Amniotic epithelial cell (primary cell): ENCODE measurements at places on chromosomes 5 and 9.

- DNase-seq: no peak
Measured at GRCh38 chr5:35417040-35417439, 186.8 kb upstream of the PRLR start.

DNA sequence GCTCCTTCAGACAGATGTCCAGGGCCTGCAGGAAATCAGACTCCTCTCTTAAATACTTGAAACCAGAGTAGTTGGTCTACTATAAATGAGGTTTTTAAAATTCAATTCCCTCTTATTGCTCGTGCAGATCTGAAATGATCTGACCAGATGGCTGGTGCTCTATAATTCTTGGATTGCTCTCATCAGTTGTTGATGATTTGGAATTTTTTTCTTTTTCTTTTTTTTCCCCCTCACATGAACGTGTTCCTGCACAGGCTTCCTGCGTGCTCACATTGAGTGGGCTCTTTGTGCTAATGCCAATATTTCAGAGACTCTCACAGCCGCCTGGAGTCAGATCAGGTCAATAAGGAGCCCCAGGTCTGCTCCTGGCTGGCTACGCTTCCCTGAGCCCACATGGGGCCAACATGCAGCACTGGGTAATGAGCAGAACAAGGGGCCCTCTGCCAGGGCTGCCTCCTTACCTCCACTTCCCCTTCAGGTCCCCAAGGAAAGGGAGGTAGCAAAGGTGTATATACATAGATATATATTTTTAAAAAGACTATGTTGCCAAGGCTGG lies 82.0 kb downstream of the SIL1 start:
- DNase-seq: no peak

GRCh38 chr5:143156572-143156971 lies 246.9 kb downstream of the NR3C1 start:
- no peak for DNase-seq

GRCh38 chr5:73256862-73257261 lies 83.9 kb downstream of the TMEM174 start:
- DNase-seq: no peak

DNA sequence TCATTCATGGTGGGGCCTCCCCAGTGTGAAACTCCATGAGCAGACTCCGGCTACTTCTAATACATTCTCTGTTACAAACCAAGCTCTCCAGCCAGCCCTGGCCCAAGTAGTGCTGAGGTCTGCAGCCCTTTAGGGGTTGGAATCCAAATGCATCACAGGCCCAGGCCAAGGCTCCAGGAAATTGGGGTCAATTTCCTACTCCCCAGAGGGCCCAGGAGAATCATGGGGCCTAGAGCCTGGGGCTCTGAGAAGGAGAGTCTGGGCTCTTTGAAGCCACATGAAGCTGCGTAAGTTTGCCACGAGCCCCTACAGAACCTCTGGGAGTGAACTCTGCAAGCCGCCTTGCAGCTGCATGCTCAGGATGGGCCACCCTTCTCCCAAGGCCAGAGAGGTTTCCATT lies 206.4 kb downstream of the PAPPA start:
- no peak for DNase-seq

DNA sequence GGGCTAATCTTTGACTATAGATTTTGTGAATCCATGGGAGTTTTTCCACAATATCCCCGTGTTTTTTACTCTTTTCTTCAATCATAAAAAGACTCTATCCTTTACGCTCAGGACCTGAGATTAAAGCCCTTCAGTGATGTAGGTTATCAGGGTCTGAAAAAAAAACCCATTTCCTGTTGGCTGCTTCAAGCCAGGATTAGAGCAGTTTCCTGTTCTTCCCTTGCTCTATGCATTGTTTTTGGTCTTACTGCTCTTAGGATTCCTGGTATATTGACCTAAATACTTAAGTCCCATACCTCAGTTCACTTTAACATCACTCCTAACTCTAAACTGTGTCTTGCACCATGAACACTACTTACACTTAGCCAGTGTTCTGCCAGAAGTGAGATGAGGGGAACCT lies 319.3 kb upstream of the CHD1 start:
- no peak for DNase-seq

DNA sequence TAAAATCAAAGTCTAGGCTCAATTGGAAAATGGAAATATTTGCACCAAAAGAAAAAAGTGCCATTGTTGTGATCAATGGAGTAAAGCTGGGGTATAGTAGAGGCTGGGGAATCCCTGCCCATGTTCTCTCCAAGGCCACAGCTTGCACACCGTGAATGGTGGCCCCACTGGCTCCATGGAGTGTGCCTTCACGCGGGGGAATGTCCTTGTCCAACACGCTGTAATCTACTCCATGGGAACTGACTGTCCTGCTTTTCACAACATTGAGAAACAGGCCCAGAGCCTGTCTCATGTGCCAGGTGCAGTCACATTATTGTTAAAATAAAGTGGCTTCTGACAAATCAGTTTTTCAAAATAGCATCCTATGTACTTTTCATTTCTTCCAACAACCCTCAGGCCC lies 33.1 kb upstream of the ITGA2 start:
- DNase-seq: no peak

GRCh38 chr9:104256031-104256695 lies 162.1 kb downstream of the SMC2 start:
- DNase-seq: peak; percentile 13

DNA sequence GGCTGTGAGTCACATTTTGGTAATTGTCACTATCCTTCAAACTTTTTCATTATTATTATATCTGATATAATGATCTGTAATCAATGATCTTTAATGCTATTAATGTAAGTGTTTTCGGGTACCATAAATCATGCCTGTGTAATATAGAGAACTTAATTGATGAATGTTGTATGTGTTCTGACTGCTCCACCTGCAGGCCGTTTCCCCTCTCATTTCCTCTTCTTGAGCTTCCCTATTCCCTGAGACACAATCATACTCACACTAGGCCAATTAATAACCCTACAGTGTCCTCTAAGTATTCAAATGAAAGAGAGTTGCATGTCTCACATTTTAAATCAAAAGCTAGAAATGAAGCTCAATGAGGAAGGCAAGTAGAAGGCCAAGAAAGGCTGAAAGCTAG lies 420.9 kb upstream of the SGCD start:
- no peak for DNase-seq

GRCh38 chr9:75824816-75825568 lies 65.5 kb upstream of the PCSK5 start:
- DNase-seq: no peak

- peak; percentile 80 for DNase-seq
Measured at GRCh38 chr5:33649549-33650482, 209.1 kb downstream of the TARS1 start.

DNA sequence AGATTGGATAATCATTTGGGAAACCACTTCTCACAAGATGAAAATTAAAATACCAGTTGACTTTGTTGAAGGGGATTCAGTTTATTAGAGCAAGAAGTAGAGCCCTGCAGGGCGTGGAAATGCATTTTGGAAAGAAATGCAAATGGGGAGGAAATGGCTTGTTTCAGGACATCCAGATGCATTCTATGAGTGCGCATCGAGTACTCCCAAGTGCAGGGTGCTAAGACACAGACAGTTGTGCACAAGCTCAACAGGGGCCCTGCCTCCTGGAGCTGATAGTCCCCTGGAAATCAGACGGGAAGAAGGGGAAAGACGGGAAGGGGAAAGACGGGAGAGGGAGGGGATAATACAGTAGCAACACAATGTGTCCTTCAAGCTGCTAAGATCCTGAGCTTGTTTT lies 64.0 kb downstream of the NSUN2 start:
- DNase-seq: no peak

DNA sequence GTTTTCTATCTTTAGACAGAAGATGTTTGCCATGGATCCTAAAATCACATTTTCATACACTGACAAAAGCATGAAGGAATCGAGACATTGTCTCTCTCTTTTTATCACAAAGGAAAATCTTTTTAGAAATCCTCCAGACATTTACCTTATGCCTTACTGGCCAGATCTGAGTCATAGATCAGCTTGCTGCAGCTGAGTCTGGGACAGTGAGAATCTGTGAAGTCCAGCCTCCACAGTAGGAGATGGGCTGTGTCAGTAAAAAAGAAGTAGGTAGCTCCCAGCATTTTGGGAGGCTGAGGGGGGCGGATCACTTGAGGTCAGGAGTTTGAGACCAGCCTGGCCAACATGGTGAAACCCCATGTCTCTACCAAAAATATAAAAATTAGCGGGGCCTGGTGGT lies 333.4 kb upstream of the ZNF462 start:
- no peak for DNase-seq

- DNase-seq: no peak
Measured at GRCh38 chr5:106956886-106957285, 713.9 kb downstream of the EFNA5 start.

DNA sequence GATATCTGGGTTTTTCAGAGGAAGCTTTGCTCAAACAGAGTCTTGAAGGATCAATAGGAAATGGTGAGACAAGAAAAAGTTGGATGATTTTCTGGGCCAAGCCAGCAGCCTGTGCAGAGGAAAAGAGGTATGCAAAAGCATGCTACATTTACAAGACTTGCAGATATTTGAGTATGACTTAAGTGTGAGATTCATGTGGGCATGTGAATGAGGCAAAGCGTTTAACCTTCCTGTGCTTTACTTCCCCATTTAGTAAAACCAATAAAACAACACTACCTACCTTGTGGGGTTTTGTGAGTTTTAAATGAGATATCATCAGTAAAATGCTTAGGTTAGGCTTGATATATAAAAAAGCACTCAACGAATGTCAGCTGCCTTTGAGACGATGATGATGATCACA lies 58.1 kb downstream of the PIP5K1B start:
- no peak for DNase-seq

DNA sequence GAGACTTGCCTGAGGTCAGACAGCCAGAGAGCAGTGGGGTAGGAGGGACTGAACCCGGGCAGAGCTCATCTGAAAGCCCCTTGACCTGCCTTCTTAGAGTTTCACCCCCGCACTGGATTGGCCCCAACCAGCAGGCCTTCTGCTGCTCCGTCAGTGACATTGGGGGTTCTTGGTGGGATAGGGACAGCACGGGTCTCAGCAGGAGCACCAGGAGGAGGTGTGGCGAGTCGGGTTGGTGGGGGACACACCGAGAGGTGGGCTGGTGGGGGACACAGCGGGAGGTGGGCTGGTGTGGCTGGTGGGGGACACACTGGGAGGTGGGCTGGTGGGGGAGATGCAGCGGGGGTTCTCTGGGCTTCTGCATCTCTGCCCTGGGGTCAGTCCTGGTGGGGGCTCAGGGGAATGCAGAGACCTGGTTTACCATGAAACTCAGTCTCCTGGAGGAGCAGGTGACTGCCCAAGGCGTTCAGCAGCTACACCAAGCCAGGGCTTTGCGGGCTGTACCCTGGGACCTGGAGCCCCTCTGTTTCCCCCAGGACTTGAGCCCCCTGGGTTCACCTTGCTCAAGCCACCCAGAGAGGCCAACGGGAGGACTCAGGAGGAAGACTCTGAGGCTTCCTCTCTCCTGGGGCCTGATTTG lies 28.1 kb upstream of the RNU6ATAC start:
- DNase-seq: no peak

- DNase-seq: no peak
Measured at GRCh38 chr9:79000230-79001002, 571.3 kb upstream of the TLE4 start.

DNA sequence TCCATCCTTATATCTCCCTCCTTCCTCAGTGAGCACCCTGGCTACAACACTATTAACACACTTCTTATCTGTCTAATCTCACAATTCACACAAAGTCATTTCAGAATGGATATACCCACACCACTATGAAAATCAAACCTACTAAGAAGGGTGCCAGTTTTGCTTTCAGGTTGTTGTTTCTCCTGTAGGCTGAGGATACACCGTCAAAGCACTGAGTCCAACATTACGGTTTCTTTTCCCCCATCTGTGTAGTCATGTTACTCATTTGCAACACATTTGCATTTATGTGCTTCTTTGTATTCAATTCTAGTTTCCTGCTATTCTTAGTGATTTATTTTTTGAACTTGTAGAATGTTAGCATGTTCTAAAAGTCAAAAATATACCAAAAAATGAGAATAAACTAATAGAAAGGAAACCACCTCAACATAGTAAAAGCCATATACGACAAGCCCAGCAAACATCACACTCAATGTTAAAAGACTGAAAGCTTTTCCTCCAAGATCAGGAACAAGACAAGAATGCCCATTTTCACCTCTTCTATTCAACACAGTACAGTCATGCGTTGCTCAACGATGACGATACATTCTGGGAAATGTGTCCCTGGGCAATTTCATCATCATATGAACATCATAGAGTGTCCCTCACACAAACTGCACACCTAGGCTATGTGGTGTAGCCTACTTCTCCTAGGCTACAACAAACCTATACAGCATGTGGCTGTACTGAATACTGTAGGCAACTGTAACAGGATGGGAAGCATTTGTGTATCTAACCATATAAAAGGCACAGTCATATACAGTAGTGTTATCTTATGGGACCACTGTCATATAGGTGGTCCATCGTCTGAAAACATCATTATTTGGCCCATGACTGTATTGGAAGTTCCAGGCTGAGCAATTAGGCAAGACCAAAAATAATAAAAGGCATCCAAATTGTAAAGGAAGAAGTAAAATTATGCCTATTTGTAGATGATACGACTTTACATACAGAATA lies 6.3 kb downstream of the ROR2 start:
- peak; percentile 71 for DNase-seq

DNA sequence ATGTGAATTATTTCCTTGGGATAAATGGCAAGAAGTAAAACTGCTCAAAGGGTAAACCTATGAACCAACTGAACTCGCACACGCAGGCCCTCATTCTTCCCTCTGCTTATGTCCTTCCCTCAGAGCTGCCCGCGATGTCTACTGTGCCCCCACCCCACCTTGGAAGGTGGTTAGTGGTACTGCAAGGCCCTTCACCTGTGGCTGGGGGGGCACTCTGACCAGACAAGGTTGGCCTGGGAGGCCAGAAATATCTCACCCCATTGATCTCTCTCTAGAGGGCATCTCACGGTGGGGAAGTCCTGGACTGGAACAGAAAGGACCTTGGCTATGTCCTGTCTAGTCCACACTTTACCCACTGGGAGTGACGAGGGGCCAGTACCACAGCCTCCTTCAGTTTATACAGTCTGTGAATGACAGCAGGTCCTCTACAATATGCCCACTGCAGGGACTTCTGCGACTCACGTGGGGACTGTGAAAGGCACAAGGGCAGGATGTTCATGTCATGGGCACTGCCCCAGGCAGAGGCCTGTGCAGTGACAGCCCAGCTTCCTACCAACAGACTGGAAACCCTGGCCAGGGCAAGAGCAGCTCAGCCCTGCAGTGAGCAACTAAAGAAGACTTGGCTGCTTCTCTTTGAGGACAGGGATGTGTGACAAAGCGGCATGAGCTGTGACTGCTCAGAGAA lies 56.8 kb upstream of the SYNPO start:
- DNase-seq: no peak

DNA sequence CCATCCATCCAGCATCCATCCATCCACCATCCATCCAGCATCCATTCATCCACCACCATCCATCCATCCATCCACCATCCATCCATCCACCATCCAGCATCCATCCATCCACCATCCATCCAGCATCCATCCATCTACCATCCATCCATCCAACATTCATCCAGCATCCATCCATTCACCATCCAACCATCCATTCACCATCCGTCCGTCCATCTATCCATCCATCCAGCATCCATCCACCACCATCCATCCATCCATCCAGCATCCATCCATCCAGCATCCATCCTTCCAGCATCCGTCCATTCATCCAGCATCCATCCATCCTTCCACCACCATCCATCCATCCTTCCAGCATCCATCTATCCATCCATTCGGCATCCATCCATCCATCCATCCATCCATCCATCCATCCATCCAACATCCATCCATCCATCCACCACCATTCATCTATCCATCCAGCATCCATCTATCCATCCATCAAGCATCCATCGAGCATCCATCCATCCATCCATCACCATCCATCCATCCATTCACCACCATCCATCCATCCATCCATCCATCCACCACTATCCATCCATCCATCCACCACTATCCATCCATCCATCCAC lies 32.4 kb upstream of the WDR5 start:
- no peak for DNase-seq

- DNase-seq: no peak
Measured at GRCh38 chr5:157918811-157919742, 60.1 kb upstream of the CLINT1 start.
